Cardiac atrium fibroblast (primary cell): ENCODE measurements at places on chromosomes 13 and 19. TPM values are rescaled to one million over a fixed set of nuclear protein-coding genes. Genes with fewer than 3 reads are reported as not detected.

SMIM24 gene
- not detected in 2 replicates for total RNA-seq

TMEM59L gene
- total RNA-seq, result 11.9 and 12.8 TPM in 2 replicates

TGDS gene
- total RNA-seq, result 11.0 and 15.3 TPM in 2 replicates

CLEC17A gene
- not detected in 2 replicates for total RNA-seq

IL11 gene
- 1.6 and 2.9 TPM in 2 replicates for total RNA-seq
